ENCODE measurements at places on chromosomes 6 and 20.

DNA sequence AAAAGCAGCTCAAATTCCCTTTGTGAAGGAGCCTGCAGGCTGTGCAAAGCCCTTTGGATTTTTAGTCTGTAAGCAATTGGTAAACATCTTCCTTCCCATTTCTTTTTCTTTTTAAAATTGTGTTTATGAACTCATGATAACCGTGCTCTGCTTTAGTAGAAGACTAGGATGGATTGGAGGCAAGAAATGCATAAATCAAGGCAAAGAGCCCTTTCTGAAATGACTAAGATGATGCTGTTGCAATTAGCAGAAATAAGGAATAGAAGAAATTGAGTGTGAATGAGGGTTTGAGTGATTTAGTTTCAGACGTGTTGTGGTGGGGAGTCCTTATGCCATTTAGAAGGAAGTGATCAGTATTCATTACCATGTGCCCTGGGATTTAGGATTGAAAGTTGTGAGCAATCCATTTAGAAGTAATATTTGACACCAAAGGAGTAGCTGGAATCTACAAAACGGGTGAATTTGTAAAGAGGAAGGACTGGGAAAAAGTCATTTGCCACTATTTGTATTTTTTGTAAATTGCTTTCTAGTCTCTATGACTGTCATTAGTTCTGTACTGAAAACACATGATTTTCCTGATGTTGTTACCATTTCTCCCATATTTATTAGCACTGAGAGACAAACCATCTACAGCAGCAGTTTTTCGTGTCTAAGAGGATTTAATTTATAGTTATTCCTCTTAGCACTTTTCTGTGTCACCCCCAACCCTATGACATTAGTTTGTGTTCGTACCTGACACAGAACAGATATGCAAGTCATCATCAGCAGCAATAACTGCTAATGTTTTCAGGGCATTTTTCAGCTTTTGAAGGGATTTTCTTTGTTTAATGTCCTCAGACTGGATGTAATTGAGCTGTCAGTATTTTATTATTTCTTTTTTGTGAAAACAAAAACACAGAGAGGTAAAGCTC lies 265.0 kb downstream of the UTRN start:
- DNase-seq: no peak

GRCh38 chr6:46465294-46466165 lies 25.7 kb downstream of the RCAN2 start:
- peak; percentile 7 for DNase-seq

GRCh38 chr6:113650610-113650979 lies 206.6 kb upstream of the MARCKS start:
- no peak for DNase-seq

DNA sequence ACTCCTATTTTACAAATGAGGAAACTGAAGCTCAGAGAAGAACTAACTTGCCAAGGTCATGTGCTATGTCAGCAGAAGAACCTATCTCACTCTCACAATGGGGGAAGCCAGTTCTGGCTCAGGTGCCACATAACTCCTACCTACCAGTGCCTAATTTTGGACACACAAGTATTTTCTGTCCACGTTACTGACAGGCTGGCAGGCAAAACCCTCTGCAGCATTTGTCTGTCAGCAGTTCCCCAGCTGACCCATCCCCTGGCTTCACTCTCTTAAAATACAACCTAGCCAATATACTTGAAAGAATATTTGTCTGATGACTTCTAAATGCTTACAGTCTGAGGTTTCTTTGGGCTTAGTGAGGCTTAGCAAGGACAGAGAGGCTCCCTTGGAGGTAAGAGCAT lies 15.5 kb downstream of the GSS start:
- no peak for DNase-seq

GRCh38 chr6:88145298-88145963 lies 20.7 kb downstream of the CNR1 start:
- no peak for DNase-seq

DNA sequence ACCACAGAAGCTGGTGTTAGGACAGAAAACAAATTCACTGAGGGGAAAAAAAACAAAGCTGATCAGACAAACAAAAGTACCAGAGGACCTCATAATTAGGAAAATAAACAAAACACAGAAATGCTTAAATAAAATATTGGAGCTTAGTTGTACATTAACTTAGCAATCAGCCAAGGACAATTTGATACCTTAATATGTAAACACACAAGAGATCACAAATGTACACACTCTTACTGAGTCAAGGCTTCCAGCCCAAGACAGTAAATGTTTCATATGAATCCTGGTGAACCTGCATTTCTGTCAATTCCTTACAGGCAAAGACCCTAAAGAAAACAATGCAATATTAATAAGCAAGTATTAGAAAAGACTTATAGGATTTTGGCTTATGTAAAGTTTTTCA lies 62.0 kb upstream of the SPTLC3 start:
- DNase-seq: no peak

DNA sequence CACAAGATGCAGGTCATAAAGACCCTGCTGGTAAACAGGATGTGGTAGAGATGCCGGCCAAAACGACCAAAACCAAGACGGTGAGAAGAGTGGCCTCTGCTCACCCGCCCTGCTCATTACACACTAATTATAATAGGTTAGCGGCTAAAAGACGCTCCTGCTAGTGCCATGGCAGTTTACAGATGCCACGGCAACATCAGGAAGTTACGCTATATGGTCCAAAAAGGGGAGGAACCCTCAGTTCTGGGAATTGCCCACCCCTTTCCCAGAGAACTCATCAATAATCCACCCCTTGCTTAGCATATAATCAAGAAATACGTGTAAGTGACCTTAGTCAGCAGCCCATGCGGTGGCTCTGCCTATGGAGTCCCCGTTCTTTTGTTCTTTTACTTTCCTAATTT lies 17.6 kb downstream of the BHLHE23 start:
- no peak for DNase-seq

- DNase-seq: no peak
Observed at GRCh38 chr20:62827311-62828038, 10.6 kb downstream of the COL9A3 start.

DNA sequence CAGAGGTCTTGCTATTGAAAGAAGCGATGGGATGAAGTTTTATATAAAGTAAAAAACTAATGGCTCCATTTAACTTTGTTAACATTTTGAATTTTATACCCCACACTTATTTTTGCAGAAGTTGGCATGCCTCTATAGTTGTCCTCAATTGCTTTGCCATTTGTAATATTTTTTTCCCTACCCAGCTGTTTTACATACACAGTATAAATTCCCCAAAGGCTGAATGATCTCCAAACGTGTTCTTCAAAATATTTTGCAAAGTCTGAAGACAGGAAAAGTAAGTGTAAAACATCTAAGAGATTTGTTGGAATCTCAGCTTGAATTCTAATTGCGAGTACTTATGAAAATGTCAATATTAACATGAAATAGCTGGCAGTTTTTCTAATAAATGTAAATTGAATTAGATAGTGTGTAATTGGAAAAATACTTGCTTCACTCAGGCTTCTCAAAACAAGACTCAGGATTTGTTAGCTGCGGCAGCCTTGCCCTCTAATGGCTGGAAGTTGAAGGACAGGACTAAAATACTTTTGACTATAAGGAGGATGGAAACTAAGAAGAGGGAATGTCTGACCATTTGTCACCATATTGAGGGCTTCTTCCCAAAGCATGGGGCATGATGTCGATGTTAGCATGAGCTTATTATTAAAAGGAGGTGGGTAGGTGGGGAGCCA lies 226.8 kb downstream of the UST start:
- DNase-seq: peak; percentile 49

DNA sequence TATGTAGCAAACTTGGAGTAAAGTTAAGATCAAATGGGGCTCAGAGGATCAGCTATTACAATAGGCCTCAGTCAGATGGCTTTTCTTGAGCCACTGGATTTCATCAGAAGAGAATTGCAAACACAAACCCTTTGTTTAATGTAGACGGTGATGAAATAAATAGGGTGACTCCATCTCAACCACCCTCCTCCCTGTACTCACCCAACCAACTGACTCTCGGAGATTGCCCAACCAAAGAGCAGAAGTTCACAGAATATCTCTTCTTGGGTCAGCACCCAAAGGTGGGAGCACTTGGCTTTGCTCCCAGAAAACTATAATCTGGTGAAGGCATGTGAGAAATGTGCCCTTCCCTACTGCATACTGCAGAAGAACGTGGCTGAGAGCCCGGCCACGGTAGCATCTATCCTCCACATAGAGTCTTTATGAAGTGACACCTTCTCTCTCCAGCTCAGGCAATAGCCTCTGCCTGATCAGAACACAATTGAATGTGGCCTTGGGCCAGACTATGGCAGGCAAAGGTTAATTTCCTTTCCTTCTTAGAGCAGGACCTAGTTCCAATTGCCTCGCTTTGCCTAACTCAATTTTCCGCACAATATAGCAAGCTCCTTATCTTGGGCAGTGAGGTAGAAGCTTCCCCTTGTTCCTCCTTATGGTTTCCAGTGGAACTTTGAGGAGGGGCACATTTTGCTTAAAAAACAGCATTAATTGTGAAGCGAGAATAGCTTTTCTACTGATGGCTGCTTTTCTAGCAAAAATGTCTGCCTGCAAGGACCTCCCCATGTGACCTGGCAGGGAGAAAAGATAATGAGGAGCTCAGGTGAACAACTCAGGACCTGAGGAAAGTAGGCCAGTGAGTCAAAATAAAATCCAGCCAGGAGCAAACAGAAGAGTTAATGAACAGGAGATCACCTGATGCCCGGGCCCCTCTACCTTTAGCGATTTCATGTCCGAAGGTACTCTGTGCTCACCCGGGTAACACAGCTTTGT lies 79.4 kb downstream of the GFOD1 start:
- DNase-seq: no peak

GRCh38 chr20:63117661-63118302 lies 98.1 kb downstream of the YTHDF1 start:
- no peak for DNase-seq

GRCh38 chr20:56417402-56417801 lies 5.3 kb downstream of the CASS4 start:
- no peak for DNase-seq

DNA sequence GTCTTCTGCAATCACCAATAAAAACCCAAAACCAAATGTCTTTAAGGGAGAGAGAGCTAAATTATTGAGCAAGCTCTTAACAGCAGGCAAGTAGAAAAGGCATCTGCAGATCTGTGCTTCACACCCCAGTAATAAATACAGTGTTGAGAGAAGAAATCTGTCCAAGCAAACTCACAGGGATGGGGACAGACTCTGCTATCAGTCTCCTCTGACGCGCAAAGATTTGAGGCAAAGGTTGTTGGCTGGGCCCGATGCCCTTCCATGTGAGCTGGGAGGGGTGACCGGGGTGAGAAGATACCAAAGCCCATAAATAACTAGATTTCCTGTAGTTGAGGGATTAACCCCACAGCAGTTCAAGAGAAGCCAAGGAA lies 315.2 kb upstream of the SOX4 start:
- no peak for DNase-seq

- DNase-seq: no peak
Observed at GRCh38 chr6:21375151-21376116, 218.1 kb upstream of the SOX4 start.

DNA sequence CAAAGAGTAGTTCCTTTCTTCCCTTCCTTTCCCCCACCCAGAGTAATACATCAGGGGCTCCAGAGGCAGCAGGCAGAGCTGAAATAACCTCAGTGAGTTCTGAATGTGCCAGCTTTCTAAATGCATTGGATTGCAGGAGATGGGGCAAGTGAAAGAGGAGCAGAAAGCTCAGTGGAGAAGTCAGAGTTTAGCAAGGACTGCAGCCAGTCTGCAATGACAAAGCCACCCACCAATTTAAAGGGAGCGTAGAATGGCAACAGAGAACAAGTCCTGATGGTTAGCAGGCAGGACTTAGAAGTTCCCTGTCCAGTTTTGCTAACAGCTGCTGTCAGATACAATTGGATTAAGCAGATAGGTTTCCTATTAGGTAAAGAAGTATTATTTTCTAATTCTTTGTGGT lies 203.4 kb upstream of the RIN2 start:
- DNase-seq: no peak

- DNase-seq: no peak
Observed at GRCh38 chr6:14665827-14666724, 548.5 kb downstream of the CD83 start.

DNA sequence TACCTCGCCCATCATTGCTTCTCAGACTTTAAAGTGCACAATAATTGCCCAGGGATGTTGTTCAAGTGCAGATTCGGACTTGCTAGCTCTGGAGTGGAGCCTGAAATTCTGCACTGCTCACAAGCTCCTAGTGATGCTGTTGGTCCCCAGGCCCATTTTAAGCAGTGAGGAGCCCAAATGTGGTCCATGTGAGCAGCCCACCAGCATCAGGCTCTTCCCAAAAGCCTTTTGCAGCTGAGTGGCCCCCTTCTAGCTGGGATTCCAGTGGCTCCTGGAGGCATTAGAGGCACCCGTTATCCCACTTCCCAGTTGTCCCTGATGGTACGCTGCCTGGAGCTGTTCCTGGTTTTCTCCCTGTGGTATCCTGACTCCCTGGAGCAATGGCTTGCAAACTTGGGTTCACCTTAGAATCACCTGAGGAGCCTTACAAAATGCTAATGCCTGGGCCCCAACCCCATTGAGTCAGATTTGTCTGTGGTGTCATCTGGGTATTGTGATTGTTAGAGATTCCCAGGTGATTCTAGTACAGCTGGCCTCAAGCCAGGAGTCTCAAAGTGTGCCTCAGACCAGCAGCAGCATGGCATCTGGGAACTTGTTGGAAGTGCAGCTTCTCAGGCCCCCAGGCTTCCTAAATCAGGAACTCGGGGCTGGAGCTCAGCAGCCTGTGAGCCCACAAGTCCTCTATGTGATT lies 186.9 kb upstream of the SLC24A3 start:
- DNase-seq: no peak

GRCh38 chr20:60446267-60447111 lies 488.3 kb downstream of the CDH26 start:
- DNase-seq: no peak

DNA sequence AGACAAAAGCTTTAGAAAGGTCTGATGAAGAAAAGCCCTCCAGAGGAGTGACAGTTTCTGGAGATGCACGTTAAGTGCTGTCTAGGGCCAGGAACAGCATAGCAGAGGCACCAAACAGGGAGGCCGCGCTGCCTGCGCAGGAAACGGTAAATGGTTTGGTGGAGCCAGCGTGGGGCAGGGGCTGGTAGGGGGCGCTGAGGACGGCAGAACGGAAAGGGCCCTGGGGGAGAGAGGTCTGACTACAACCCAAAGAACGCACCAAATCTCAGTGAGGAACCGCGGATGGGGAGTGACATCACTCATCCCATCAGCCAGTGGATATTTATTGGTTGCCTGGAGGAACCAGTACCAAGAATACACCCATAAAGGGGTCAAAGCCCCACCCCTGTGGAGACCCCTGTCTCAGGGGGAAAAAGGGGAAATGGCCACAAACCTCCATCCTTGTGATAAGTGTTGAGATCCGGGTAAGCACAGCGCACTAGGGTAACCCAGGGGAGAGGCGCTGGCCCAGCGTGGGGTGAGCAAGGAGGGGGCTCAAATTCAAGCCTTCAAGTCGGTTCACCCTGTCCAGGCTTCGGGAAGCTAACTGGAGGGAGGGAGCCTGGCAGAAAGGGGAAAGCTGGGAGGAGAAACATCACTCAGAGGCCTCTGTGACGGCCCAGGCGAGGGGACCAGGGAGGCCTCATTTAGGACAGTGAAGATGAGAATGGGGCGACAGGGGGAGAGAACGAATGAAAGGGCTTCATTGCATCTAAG lies 249.2 kb upstream of the QKI start:
- no peak for DNase-seq

GRCh38 chr6:81909162-81909561 lies 156.7 kb upstream of the TENT5A start:
- DNase-seq: no peak

Measured in H7 (cell line).